Glomerular endothelial cell (primary cell): ENCODE measurements at places on chromosomes 2 and 18.

DNA sequence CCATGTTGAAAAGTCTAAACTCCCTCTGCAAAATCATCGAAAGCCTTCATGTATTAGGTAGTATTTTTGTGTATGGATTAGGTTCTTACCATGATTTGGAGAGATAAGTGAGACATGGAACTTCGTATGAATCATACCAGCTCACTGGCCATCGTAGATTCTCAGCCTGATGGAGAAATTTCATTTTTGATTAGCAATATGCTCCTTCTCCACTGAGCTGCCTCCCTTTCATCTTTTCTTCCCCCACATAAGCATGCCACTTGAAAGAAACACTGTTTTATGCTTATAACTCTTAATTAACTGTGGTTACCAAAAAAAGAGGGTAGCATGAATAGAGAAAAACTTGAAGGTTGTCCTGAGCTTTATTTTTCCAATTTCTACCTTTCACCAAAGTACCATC, 111.9 kb downstream of the NCK2 start:
- no peak for DNase-seq

DNA sequence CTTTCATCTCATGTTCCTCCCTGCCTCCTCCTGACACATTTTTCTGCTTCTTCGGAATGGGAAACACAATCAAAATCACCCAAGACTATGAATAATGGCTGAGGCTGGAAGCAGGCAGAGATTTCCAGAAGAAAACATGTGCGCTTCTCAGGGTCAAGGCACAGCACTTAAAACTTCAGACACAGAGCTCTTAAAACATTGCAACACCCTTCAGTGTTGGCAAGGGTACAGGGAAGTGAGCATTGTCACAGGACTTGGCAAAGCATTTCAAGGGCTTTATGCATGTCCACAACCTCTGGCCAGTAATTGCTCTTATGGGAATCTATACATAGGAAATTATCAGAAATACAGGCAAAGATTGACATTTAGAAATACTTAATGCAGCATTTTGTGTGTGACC, 477.6 kb upstream of the KLHL29 start:
- DNase-seq: no peak

DNA sequence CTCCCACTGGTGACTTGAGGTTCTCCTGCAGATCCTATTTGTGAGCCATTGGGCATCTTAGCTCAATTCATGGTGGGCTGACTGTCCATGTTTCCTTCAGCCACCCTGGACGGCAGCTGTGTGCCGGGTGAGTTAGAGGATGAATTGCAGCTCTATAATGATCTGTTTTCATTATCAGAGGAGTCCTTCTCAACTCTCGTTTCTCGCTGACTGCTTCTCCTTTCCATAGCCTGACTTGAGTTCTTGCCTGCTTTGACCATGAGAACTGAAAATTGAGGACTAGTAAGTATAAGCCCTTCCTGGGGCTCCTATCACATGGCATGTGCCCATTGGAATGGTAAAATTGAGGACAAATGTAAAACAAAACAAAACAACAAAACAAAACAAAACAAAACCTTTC, 121.8 kb downstream of the CDC42EP3 start:
- DNase-seq: no peak

DNA sequence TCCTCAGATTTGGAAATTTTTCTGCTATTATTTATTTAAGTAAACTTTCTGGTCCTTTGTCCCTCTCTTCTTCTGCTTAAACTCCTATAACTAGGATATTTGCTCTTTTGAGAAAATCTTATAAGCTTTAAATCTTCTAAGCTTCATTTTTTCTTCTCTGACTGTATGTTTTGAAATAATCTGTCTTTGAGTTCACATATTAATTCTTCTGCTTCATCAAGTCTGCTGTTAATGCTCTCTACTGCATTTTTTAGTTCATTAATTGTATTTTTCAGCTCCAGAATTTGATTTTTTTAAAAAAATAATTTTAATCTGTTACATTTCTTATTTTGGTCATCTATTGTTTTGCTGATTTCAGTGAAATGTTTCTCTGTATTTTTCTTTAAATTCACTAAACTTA, 28.9 kb downstream of the ICA1L start:
- DNase-seq: no peak

- no peak for DNase-seq
These were observed 74.6 kb downstream of the COX7A2L start for GRCh38 chr2:42286268-42286946.

- no peak for DNase-seq
These were observed 598 bp upstream of the C2orf69 start for GRCh38 chr2:199910338-199911051.

DNA sequence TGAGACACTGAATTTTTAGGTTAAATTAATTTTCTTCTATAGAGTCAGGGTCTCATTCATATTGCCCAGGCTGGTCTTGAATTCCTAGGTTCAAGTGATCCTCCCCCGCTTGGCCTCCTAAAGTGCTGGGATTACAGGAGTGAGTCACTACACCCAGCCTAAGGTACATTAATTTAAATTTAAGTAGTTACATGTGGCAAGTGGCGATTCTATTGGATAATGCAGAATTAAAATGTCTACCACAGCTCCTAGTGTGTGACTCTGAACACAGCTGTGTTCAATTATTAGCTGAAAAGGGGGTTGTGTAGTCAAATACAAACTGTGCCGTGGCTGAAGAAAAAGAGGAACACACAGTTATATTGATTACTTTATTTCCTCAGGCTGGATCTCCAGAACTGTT, 2.2 kb upstream of the CAD start:
- DNase-seq: no peak

GRCh38 chr2:160245614-160246155, 45.6 kb upstream of the ITGB6 start:
- no peak for DNase-seq
